Dermis lymphatic vessel endothelial cell (primary cell): ENCODE measurements at places on chromosomes 3 and 15. TPM values are rescaled to one million over a fixed set of nuclear protein-coding genes. Genes with fewer than 3 reads are reported as not detected.

Gene TNIK
- 14.2 and 25.5 TPM in 2 replicates for total RNA-seq

Gene GOLGA8O
- 0.22 TPM in 1 of 2 replicates, not detected in the other for total RNA-seq

Gene SLC6A1
- total RNA-seq, result not detected in 2 replicates

Gene NRG4
- not detected in 2 replicates for total RNA-seq

Gene CCDC32
- total RNA-seq, result 18.5 and 26.5 TPM in 2 replicates

Gene SERINC4
- 0.11 TPM in 1 of 2 replicates, not detected in the other for total RNA-seq

Gene SLC6A20
- total RNA-seq, result not detected in 2 replicates

Gene ILDR1
- not detected in 2 replicates for total RNA-seq

Gene GOLGA6L4
- total RNA-seq, result 1.1 and 1.6 TPM in 2 replicates

Gene PLSCR5
- not detected in 2 replicates for total RNA-seq

Gene KLHL25
- total RNA-seq, result 3.4 and 3.7 TPM in 2 replicates

Gene CCDC54
- total RNA-seq, result not detected in 2 replicates

Gene APOD
- total RNA-seq, result 13.5 and 20.3 TPM in 2 replicates

Gene CDCP1
- total RNA-seq, result 0.11 TPM in 1 of 2 replicates, not detected in the other

Gene CHSY1
- 27.3 and 32.8 TPM in 2 replicates for total RNA-seq

Gene ITIH1
- not detected in 2 replicates for total RNA-seq

Gene TM4SF1
- total RNA-seq, result 1,157 and 1,890 TPM in 2 replicates

Gene KBTBD12
- not detected in 2 replicates for total RNA-seq

Gene FBXO45
- total RNA-seq, result 12.5 and 21.7 TPM in 2 replicates

Gene DNAH12
- total RNA-seq, result under 0.01 TPM in 2 replicates

Gene GPR171
- not detected in 2 replicates for total RNA-seq

Gene ARGFX
- total RNA-seq, result not detected in 2 replicates

Gene HES1
- total RNA-seq, result 66.9 and 84.6 TPM in 2 replicates

Gene TMEM207
- not detected in 2 replicates for total RNA-seq

Gene MOBP
- total RNA-seq, result under 0.01 TPM in 1 of 2 replicates, not detected in the other

Gene PCSK6
- 34.4 and 37.1 TPM in 2 replicates for total RNA-seq

Gene CNTN4
- total RNA-seq, result 0.17 and 0.33 TPM in 2 replicates

Gene CAMK2N2
- not detected in 2 replicates for total RNA-seq

Gene EXOG
- 5.9 and 8.8 TPM in 2 replicates for total RNA-seq
